HT1080 (cell line): ENCODE measurements at places on chromosomes 12 and 14. TPM values are rescaled to one million over a fixed set of nuclear protein-coding genes. Genes with fewer than 3 reads are reported as not detected.

PTPRR gene
- total RNA-seq = 2.5 and 6.1 TPM in 2 replicates

ANKLE2 gene
- total RNA-seq = 52.5 and 59.5 TPM in 2 replicates

ARF6 gene
- 65.4 and 119 TPM in 2 replicates for total RNA-seq

TMEM132C gene
- not detected in 2 replicates for total RNA-seq

TEDC1 gene
- total RNA-seq = 49.3 and 50.2 TPM in 2 replicates

GZMB gene
- not detected in 2 replicates for total RNA-seq

DCN gene
- total RNA-seq = not detected in 2 replicates

SLC4A8 gene
- total RNA-seq = 2.4 and 4.7 TPM in 2 replicates

BEST3 gene
- total RNA-seq = 1.6 and 2.9 TPM in 2 replicates

- no peak for DNase-seq
These were observed 238.9 kb upstream of the BTG1 start for GRCh38 chr12:92384571-92384970.

DNA sequence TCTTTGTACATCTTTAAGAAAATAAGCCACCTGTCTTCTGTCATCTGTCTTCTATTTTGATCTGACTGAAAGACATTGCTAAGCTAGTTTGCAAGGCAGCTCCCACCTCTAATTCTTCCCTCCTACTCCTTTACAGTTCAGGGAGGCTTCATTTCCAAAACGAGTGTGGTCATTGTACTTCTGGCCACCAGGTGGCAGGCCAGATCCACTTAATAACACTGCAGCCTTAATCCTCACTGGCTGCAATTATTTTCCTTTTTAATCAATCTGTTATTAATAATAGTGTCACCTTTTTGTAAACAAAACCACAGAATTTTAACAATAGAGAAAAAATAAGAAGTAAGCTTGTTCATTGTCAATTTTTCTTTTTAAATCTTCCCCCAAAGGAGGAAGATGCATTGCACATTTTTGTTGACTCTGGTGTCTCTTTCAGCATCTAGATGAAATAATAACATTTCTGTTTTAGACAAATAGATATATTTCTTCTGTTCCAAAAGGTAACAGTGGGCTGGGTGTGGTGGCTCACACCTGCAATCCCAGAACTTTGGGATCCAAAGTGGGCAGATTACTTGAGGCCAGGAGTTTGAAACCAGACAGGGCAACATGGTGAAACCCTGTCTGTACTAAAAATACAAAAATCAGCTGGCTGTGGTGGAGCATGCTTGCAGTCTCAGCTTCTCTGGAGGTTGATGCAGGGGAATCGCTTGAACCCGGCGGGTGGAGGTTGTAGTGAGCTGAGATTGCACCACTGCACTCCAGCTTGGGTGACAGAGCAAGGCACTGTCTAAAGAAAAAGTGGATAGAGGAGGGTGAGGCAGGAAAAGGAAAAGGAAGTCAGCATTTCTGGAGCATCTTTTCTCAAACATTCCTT lies 23.3 kb downstream of the GABARAPL1 start:
- DNase-seq = no peak

DNA sequence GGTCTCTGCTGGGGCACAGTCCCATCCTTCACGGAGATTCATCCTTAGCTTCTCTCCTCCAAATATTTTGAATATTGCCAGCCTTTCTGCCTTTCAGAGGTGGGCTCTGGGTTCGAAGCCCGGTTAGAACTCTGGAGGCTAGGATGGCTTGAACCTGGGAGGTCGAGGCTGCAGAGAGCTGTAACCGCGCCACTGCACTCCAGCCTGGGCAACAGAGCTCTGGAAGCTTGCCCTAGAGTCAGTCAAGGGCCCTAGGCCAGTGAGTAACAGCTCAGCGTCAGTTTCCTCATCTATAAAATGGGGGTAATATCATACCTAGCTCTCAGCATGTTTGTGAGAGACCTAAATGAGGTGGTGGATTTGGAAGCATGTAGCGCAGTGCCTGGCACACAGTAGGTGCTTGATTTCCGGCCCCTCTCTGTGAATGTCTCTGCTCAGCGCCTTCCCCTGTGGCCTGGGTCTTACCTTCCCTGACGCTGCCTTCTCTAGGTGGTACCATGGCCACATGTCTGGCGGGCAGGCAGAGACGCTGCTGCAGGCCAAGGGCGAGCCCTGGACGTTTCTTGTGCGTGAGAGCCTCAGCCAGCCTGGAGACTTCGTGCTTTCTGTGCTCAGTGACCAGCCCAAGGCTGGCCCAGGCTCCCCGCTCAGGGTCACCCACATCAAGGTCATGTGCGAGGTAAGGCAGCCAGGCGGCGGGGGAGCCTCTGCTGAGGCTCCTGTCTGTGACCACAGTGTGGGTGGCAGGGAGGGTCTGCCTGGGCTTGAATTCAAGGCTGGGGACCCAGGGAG lies 3.4 kb downstream of the PTPN6 start:
- no peak for DNase-seq

GRCh38 chr14:20503898-20504297 lies 1.4 kb upstream of the RNASE10 start:
- no peak for DNase-seq

- no peak for DNase-seq
These were observed 113.2 kb downstream of the APAF1 start for GRCh38 chr12:98758331-98758730.

- no peak for DNase-seq
These were observed 36.1 kb downstream of the PARP11 start for GRCh38 chr12:3837049-3837448.

- DNase-seq = peak; percentile 30
These were observed 227.1 kb downstream of the C12orf50 start for GRCh38 chr12:87801860-87802720.

- no peak for DNase-seq
These were observed 13.3 kb downstream of the STX2 start for GRCh38 chr12:130825771-130826150.

GRCh38 chr14:103346286-103346685 lies 12.2 kb downstream of the EIF5 start:
- DNase-seq = no peak

GRCh38 chr12:114868995-114869834 lies 185.2 kb upstream of the TBX3 start:
- DNase-seq = no peak

DNA sequence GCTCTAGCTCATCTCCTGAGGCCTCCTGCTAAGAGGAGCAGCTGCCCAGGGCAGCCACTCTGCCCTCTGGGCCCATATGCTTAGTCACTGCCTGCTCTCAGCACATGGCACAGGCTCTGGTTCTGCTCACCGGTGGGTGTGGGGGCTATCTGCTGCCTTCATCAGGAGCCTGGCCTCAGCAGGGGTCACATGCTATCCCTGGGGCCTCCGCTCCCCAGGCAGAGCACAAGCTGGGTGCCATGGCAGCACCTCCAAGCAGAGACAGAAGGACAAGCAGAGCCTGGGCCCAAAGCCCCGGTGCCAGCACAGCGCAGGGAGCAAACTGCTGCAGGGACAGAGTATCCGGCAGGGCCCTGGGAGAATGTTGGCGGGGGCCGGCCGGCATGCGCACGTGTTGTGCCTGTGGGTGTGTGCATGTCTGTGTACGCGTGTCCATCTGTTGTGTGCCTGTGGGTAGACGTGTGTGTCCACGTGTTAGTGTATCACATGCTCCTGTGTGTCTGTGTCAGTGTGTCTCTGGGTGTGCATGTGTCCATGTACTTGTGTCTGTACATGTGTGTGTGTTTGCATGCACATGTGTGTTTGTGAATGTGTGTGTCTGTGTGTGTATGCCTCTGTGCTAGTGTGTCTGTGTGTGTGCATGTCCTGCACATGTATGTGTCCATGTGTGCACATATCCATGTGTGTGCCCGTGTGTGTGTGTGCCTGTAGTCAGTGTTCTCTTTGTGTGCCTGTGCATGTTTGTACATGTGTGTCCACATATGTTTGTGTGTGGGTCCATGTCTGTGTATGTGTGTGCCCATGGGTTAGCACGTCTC lies 326.9 kb downstream of the TMEM121 start:
- DNase-seq = no peak

DNA sequence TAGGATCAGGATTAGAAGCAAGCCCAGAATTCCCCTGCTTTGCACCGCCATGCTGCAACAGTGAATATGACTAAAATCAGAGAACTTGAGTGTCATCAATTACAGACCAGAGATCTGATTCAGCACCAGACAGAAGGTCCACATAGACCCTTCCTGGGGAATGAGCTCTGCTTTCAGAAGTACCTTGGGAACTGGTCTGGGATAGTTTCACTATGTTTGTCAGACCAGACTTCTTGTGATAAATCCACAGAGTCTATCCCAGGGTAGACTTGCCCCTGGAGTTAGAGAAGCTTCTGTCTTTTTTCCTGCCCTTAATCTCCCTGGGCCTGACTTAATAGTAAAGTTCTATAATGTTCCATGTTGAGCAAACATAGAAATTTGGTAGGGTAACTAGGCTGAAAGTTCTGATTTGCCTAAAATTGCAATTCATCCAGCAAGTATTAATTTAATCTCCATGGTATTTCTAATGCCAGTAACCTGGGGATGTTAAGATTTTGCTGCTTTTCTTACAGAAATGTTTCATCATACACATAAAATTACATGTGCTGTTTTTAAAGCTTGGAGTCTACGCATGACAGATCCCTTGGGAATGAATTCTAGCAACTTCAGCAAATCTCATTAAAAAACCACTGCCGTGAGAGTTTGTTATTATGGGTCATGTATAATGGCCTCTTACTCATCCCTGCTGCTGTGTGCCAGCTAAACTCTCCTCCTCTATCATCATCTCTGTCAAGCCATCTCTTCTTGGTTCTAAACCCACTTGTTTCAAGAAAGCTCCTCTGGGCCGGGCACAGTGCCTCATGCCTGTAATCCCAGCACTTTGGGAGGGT lies 61.3 kb upstream of the METAP2 start:
- DNase-seq = peak; percentile 63

DNA sequence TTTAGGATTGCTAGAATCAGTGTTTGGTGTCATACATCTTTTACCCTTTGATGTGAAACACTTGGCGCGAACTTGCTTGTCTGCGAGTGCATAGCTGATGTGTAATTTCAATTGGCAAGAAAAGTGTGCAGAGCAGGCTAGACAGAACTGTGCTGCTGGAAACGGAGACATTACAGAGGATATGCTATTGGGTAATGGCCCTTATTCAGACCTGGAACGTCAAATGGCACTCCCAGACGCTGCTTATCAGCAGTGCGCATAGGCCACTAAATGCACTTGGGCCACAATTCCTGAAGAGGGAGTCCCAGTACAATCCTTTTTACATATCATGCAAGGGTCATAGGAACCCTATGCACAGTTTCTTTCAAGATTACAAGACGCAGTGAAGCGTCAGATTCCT lies 15.7 kb upstream of the SLC10A1 start:
- DNase-seq = peak; percentile 36

DNA sequence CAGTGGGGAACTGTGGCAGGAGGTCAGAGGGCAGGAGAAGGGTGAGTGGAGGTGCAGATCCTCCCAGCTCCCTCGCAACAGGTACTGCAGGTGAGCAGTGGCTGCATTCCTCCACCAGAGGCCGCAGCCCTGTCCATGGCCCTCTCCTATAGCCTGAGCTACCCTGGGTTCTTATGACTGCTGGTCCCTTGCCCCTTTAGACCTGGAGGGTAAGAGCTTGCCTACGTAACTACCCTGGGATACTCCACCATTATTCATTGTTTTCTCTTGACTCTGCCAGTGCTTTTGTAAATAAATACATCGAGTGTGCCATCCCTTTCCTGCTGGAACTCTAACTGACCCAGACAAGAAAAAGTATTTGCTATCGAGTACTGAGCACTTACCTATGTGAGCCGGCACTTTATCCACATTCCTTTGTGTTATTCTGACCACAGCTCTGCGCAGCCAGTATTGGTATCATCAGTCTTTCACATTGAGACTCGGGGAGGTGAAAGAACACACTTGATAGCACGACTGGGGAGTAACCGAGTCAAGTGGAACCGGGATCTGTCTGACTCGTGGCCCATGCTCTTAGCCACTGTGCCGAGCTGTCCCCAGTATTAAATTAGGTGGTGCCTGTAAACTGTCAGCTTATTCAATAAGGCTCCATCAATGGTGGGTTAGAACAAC lies 38.5 kb downstream of the LTBP2 start:
- peak; percentile 23 for DNase-seq

DNA sequence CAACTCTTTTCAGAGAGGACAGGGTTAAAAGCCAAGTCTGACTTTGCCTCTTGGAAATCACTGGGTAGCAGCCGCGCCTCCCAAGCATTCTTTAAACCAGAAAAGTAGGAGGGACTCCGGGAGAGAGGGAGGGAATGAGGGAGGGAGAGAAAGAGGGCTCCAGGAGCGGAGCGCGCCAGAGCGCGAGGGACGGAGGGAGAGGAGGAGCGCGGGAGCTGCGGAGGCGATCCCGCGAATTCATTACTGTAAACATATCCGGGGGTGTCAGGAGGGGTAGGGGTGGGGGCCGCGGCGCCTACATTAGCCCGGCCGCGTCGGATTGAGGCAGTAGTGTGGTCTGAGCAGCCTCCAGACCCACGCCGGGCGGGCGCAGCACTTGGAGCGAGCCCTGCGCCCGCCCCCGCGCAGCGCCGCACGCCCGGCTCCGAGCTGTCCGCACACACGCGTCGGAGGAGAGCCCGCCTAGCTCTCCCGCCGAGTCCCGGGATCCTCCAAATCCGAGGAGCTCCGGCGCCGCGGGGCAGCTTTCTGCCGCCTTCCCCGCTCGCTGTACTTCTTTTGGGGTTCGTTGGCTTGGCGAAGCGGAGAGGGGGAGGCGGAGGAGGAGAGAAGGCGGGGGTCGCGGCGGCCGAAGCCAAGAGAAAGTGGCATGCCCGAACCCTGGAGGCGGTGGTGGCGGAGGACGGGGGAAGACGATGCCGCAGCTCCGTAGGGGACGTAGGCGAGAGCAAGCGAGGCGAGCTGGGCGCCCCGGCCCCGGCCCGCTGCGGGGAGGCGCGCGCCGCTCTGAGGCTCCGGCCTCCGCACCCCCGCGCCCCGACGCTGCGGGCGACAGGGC lies 3.3 kb downstream of the FLRT2 start:
- peak; percentile 71 for DNase-seq

DNA sequence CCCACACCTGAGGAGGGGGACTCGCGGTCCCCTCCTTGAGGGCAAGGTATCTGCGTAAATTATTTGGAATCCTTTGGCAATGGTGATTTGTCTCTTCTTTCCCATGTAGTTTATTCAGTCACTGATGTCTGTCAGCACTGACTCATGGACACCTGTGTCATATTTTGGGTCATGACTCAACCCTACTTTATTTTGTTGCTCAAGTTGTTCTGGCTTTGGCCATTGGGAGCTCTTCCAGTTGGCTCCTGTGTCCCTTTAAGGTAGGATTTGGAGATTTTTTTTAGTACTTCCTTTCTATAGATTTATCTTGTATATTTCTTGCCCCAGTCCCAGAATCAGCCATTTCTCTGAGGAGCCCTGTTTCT lies 47.4 kb upstream of the C14orf180 start:
- no peak for DNase-seq

GRCh38 chr14:54902521-54903420 lies at the start of gene GCH1:
GCH1 (minus strand) TSS chr14:54902826; CDS start chr14:54902663, 163 bp downstream.
- DNase-seq = peak; percentile 61

DNA sequence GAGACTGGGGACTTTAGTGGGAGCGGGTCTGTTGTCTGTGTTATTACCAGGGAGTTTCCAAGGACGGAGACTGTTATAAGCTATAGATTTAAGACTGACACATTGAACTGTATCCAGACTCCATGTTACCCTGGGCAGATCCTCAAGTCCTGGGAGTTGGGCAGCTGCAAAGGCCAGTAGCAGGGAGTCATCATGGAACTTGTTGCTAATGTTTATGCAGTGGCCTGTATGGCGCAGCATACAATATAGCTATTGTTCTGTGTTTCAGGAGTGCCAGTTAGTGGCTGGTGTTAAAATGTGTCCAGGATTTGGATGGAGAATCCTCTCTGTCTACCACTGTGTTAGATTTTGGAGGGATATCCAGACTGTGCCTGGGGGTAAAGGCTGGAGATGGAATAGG lies 31.7 kb downstream of the SMOC1 start:
- peak; percentile 43 for DNase-seq
